ENCODE measurements at places on chromosomes 5 and 9. TPM values are rescaled to one million over a fixed set of nuclear protein-coding genes. Genes with fewer than 3 reads are reported as not detected.

DNA sequence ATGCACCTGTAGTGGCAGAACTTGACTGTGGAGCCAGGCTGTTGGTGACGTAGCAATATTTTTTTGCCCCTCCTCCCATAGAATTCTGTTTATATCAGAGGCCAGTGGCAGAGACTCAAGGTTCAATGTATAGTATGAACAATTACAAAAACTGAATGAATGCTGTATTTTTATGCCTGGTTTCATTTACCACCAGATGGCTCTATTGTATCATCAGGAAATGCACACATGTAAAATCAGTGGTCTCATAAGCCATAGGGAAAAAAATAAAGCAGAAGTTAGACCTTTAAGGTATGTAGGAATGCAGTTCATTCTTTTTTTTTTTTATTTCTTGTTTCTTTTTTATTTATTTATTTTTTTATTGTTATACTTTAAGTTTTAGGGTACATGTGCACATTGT, 43.6 kb downstream of the CCDC192 start:
- no peaks in the 10 kb centered on the region for H3K4me1 ChIP-seq
- peaks cover 4% of the 10 kb centered on the region for H3K27me3 ChIP-seq
- DNase-seq = no peak
- H3K4me3 ChIP-seq = no peak overlapping the region
- H3K27ac ChIP-seq = no peak overlapping the region

GRCh38 chr9:102974530-102974929, 20.6 kb upstream of the CYLC2 start:
- H3K27me3 ChIP-seq = no peaks in the 10 kb centered on the region
- no peak overlapping the region for H3K4me3 ChIP-seq
- H3K27ac ChIP-seq = no peak overlapping the region
- DNase-seq = no peak

The IFNA13 gene
- not detected for total RNA-seq

DNA sequence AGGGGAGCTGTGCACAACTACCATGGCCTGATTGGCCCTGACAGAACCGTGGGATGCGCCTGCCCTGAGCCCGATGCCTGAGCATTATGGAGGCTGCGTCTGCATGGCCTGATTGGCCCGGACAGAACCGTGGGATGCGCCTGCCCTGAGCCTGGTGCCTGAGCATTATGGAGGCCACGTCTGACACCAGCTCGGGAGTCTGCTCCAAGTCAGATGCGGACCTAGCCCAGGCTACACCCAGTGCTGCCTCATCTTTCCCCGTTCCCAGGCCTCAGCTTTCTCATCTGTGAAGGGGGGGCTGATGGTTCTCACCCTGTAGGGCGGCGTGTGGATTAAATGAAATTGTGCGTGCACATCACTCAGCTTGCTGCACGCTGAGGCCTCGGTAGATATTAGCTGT, 7.3 kb downstream of the CEP72 start:
- H3K4me1 ChIP-seq = peaks cover 14% of the 10 kb centered on the region
- peaks cover 22% of the 10 kb centered on the region for H3K36me3 ChIP-seq
- DNase-seq = no peak

DNA sequence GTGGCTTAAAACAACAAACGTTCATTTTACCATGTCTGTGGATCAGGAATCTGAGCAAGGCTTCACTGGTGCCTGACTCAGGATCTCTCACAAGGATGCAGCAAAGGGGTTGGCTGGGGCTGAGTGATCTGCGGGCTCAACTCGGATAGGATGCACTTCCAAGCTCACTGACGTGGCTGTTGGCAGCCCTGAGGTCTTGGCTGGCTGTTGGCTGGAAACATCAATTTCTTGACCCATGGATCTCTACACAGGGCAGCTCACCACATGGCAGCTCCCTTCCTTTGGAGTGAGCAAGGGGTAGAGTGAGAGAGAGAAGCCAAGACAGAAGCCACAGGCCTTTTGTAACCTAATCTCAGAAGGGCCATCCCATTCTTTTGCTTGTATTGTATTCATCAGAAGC, 202.1 kb downstream of the NXNL2 start:
- no peak overlapping the region for H3K27ac ChIP-seq
- no peak overlapping the region for H3K4me3 ChIP-seq
- no peaks in the 10 kb centered on the region for H3K36me3 ChIP-seq

- H3K27ac ChIP-seq = no peak overlapping the region
- H3K4me3 ChIP-seq = no peak overlapping the region
- H3K27me3 ChIP-seq = peaks cover 10% of the 10 kb centered on the region
- H3K4me1 ChIP-seq = peaks cover 3% of the 10 kb centered on the region
- DNase-seq = no peak
Observed at GRCh38 chr9:14766299-14766698, 43.8 kb upstream of the CER1 start.

DNA sequence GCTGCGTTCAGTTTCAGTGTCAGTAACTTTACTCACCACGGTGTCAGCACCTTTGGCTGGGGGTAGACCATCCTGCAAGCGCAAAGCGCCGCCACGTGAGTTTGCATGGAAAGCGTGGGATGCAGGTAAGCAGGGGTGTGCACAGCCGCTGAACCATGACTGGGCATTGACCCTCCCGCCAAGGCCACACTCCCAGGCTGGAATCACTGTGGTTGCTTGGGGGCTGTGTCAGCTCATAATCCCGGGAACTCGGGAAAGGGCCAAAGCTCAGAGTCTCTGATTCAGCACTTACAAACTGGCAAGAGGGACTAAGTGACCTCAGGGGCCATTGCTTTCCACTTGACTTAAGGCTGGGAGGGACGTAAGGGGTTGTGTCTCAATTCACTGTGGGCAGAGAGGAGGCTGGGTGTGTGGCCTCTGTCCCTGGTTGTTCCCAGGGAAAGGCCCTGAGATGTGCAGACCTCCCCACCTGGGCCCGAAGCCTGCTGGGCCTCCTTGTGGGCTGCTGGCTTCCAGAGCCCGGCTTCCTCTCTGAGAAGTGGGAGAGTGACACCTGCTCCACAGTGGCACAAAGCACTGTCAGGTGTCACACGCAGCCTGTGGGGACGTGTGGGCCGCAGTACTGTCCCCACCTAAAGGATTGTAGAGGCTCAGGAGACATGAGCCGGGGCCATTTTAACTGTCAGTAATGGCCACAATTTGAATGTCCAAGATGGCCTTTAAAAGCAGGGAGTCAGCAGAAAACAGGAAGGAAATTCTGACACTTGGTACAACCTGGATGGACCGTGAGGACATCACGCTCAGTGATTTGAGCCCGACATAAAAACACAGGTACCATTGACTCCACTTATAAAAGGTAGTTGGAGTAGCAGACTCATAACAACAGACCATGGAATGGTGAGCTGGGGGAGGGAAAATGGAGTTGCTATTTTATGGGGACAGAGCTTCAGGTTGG, 16.7 kb downstream of the ABO start:
- H3K4me3 ChIP-seq = no peak overlapping the region
- H3K36me3 ChIP-seq = no peaks in the 10 kb centered on the region
- no peaks in the 10 kb centered on the region for H3K4me1 ChIP-seq
- no peak for DNase-seq
- peaks cover 3% of the 10 kb centered on the region for H3K27me3 ChIP-seq
- H3K27ac ChIP-seq = no peak overlapping the region
